ENCODE measurements at places on chromosomes 3 and 15. TPM values are rescaled to one million over a fixed set of nuclear protein-coding genes. Genes with fewer than 3 reads are reported as not detected.

- DNase-seq = no peak
These were observed 34.1 kb upstream of the TPM1 start for GRCh38 chr15:63008333-63009049.

CFAP100 gene
- not detected for total RNA-seq

DNA sequence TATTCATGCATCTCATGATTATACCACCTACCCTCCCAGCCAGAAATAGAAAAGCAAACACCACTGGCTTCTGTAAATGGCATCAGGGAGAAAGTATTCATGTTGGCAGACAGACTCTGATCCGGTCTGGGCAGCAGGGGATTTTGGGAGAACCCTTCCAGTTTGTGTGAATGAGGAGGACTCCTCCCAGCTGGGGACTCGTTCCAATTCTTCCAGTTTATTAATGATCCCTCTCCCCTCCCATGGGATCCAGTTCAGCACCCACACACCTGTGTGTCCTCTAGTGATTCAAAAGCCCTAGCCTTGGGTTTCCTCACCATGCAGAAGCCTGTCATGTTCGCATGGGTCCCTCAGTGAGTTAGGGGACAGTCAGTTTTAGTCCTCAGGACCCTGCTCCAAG lies 110.9 kb downstream of the IQSEC1 start:
- DNase-seq = no peak

DNA sequence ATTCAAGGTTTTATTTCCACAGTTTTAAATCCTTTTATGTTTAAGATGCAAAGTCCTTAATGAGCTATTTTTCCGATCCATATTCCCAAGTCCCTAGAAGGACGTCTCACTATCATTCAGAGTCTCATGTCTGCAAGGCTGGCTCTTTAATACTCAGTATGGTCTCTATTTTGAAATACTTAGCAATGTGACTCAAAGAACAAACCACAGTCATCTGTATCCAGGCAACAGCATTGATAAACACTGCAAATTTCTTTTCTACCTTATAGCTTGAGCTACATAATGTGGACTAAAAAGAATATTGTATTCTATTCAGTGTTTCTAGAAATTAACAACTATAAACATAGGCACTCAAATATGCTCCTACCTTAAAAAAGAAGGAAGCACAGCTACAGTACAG lies 588.3 kb upstream of the NAALADL2 start:
- no peak for DNase-seq

BCL2A1 gene
- 1.0 TPM for total RNA-seq

GRCh38 chr3:43674345-43675085 lies 16.2 kb upstream of the ABHD5 start:
- DNase-seq = no peak

GRCh38 chr15:25501828-25502446 lies 63.1 kb upstream of the UBE3A start:
- no peak for DNase-seq

- DNase-seq = no peak
These were observed 47.2 kb downstream of the LEO1 start for GRCh38 chr15:51924156-51925068.

DNA sequence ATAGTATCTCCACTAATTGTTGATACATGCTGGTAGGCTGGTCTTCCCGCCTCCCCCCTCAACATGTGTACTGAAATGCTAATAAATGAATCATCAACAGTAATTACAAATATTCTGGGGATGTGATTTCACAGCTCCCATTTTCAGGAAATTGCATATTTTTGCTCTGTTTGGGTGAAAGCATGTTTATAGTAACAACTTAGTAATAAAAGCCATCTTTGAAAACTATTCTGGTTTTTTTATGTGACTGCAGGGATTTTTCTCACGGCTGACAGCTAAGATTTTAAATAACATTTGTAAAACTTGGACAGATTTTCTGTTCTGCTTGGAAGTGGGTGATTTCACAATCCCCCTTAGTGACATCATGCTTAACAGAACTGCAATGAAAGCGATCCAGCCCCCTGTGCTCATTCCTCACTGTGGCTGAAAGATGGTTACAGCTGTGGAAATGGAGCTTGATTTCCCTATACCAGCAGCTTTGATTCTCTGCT lies 25.6 kb upstream of the FAM174B start:
- DNase-seq = no peak

CASR gene
- total RNA-seq = not detected

- no peak for DNase-seq
These were observed 18.8 kb upstream of the RPLP1 start for GRCh38 chr15:69433831-69434230.

NEO1 gene
- 33.3 TPM for total RNA-seq

- DNase-seq = no peak
These were observed 363 bp downstream of the GTF2E1 start for GRCh38 chr3:120742849-120743365.

CHL1 gene
- 0.67 TPM for total RNA-seq

- no peak for DNase-seq
These were observed 20.0 kb downstream of the LIPC start for GRCh38 chr15:58451826-58452225.

SLC12A1 gene
- not detected for total RNA-seq

IQCF5 gene
- not detected for total RNA-seq

- DNase-seq = no peak
These were observed 50.0 kb downstream of the MB21D2 start for GRCh38 chr3:192867645-192868044.

- peak; percentile 85 for DNase-seq
These were observed 24.7 kb downstream of the LYSMD4 start for GRCh38 chr15:99708563-99708962.

GRCh38 chr3:69647511-69648110 lies 91.7 kb upstream of the MITF start:
- no peak for DNase-seq

DNA sequence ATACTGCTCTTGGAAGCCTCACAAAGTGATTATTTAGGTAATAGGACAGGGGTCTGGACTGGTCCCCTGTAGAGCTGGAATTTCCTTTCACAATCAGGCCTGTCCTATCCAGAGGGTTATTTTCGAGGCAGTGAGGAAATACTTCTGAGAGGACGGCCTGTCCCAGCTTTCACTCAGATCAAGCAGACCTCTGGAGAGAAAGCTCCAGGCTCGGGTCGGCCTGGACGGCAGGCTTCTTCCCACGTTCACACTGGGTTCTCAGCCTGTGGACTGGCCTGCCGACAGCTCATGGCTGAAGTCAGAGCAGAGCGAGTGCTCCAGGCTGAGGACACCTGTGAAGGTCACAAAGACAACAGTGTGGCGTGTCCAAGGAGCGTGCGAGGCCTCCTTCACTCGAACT lies 405.3 kb downstream of the VPS13C start:
- DNase-seq = peak; percentile 87

CDC25A gene
- 0.38 TPM for total RNA-seq

- DNase-seq = no peak
These were observed 255.9 kb downstream of the XXYLT1 start for GRCh38 chr3:195015021-195015420.

ZKSCAN7 gene
- 2.1 TPM for total RNA-seq

POU1F1 gene
- total RNA-seq = not detected

GRCh38 chr3:47012342-47013230 lies 33.1 kb downstream of the NBEAL2 start:
- DNase-seq = no peak

DNA sequence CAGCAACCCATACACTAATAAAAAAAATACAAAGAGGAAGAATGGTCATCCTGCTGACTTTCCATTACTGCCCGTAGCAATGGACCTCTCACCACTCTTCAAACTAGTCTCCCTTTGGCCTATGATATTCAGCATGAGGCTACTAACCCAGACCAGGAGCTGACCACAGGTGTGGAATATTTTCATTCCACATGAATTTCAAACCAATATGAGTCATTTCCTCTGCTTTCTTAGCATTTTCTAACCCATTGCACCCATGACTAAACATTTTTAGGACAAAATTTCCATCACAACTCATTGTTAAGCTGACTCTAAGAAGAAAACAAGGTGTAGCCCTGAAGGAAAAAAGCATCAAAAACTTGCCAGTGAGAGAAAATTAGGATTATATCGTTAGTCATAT lies 34.0 kb upstream of the ZPLD1 start:
- DNase-seq = no peak

DNA sequence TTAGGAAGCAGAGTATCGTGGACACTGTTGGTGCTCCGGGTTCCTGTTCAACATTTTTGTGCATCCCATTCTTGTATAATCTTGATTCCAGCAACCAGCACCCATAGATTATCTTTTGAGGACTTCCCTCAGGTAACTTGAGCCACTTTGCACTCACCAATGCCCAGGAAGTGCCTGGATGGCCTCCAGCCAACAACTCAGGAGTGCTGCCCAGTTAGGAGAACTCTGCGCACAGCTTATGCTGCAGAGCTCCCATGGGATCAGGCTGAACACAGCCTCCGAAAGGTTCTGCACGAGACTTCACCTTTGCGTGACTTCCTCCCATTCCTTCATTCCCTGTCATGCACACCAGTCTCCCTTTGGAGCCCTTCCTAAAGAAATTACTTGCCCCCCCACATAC lies 64.3 kb upstream of the LRRN1 start:
- no peak for DNase-seq

DNA sequence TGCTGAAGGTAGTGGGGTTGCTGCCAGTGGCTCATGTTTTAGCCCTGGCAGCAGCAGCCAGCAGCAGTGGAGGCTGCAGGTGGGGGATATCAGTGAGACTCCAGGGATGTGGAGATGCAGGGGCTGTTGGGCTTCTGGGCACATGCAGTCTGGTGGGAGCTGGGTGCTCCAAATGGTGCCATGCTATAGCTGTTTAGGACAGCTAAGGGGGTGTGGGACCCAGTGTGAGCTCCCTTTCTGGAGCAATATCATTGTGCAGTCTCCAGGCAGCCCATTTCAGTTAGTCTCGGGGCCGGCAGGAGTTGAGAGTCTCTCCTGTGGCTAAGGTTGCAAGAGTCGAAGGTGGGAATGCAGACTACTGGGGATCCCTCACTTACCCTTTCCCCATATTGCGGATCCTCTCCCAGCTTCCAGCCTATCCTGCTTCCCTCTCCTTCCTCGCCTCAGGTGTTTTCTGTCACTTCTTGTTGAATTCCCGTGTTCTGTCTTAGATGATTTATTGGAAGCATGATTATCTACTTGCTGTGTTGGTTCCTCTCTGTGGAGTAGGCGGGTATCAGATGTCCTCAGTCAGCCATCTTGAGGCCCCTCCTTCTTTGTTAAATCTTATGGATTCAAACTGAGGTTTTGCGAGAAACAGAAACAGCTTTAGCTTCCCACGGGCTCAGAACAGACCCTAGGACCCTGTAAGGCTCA lies 112.0 kb downstream of the FAM43A start:
- no peak for DNase-seq

FSD2 gene
- 27.5 TPM for total RNA-seq

STAB1 gene
- total RNA-seq = 47.5 TPM

DNA sequence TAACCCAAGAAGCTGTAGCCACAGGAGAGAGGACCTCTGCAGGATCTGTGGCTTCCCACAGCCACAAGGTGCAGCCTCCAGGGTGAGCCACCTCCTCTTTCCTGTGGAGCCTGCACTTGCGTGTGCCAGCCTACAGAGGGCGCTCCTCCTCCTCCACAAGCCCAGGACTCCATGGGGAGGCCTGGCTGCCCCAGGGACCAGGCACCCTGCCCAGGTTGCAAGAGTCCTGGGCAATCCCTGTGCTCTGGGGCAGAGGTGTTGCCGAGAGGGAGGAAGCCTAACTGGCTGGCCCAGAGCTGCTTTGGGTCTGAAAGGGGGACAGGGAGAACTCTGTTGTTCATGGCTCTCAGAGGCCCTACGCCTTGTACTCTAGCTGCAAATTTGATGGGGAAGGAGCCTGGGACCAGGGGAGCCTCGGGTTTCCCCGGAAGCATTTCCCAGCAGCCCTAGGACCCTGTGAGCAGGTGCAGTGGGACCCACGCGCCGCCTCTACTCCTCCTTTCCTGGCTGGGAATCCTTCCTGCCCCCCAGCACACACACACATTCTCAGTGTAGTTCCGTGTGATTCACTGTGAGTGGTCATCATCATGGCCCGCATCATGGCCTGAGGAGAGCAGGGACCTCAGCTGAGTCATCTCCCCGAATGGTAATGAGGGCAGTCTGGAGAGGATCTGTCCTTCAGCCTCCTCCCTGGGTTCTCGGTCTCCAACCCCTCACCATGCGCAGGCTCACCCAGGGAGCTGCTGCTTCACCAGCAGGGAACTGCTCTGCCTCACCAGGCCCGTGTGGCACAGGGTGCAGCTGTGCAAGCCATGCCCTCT lies 24.3 kb downstream of the TBC1D21 start:
- peak; percentile 39 for DNase-seq
